ENCODE measurements at places on chromosomes 13 and 19.

DNA sequence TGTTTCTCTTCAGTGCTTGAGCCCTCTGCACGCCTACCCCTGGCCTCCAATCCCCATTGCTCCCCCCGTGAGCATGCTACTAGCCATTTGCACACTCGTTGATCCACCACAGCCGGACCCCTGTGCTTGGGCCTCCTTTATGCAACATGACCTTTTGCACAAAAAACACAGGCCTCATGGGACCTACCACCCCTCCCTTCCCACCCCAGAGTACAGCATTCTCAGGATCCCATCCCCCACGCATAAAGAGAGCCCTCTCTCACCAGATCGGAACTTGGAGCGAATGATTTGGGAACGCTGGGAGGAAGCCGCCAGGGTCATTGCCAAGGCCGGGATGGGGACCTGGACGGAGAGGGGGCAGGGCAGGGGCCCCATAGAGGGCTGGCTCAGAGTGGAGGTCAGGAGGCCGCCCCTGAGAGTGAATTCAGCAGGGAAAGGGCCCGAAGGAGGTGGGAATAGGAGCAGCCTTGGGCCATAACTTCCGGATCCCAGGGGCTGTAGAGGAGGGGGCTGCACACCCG is 754 bp downstream of the MAMSTR start:
- no peak for DNase-seq

GRCh38 chr13:21050288-21051197 is 10.8 kb downstream of the LATS2 start:
- no peak for DNase-seq

DNA sequence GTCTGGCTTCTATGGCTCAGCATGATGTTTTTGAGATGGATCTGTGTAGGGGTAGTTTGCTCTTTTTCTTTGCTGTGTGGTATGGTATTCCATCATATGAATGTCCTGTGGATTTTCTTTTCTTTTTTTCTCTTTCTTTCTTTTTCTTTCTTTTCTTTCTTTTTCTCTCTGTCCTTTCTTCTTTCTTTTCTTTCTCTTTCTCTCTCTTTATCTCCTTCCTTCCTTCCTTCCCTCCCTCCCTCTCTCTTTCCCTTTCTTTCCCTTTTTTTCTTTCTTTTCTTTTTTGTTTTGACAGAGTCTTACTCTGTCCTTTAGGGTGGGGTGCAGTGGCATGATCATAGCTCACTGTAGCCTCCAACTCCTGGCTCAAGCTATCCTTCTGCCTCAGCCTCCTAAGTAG is 9.0 kb upstream of the HNRNPUL1 start:
- DNase-seq, result no peak

GRCh38 chr13:109922518-109922917 is 136.1 kb upstream of the IRS2 start:
- no peak for DNase-seq

DNA sequence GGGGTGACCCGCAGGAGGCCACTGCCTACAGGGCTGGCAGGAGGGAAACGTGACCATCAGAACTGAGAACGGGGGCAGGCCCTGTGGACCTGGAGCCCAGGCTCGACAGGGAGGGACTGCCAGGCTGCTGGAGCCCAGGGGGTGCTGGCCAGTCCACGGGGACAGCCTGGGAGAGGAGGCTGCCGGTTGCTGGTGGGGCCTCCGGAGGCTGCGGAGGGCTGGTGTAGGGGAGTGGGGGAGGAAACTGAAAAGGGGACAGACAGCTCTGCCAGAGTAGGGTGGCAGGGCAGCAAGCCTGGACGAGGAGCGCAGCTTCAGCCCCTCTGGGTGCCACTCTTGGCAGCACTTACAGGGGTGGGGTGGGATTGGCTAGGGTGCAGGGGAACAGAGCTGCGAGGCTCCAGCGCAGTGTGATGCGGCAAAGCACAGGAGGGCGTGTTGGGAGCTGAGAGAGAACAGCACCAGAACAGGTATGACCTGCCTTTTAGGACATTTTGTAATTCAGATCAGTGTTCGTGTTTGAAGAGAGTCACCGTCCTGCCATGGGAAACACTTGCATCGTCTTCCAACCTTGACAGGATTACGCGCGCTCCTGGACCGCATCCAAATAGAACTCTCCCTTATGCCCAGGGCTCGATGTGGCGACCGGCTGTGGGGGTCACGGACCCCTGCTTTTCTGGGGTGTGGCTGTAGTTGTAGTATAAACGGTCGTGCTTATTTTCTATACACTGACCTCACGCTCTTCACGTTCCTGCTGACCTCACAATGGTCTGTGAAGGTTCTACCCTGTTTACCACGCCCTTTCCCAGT is 19.9 kb upstream of the ARHGEF7 start:
- no peak for DNase-seq

DNA sequence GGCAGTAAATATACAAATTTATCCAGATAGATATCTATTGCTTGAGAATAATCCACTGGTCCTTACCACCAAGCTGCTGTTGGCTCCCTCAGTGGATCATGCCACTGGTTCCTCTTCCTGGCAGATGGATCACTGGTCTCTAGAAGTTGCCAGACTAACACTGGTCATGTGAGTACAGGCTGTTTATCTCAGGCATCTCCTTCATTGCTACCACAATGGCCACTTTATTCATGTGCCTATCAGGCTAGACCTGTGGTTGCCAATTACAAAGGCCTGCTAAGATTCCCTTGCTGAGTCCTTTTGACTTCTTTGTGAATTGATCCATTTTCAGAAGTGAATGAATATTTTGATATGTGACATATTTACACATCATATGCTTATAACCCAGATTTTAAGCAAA is 1659.5 kb upstream of the PCDH20 start:
- DNase-seq, result no peak

- DNase-seq, result no peak
Measured at GRCh38 chr19:3224346-3225168, at the start of gene CELF5. TSS of gene CELF5 (plus strand) at chr19:3224661. CDS start at chr19:3224740, 79 bp downstream.

Data from lower leg skin (tissue), 4 donors.